ENCODE measurements at places on chromosomes 2 and 18. TPM values are rescaled to one million over a fixed set of nuclear protein-coding genes. Genes with fewer than 3 reads are reported as not detected.

DNA sequence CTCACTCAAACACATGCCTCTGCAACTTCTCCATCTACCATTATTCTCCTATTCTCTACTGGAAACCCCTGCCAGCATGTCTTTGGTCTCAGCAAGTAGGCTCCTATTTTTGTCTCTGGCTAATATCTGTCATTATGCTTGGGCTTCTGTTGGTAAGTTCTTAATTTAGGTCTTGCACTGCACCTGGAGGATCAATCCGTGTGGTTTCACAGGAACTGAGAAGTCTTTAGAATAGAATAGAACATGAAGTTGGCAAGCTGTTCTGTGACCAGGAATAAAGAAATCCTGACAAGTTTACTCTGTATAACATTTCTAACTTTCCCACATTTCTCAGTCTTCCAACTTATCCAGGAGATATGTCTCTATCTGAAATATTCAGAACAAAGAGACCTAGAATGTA, 219.5 kb upstream of the GYPC start:
- H3K36me3 ChIP-seq = no peaks in the 10 kb centered on the region
- H3K4me1 ChIP-seq = no peaks in the 10 kb centered on the region
- no peak overlapping the region for H3K27ac ChIP-seq
- H3K4me3 ChIP-seq = no peak overlapping the region
- H3K27me3 ChIP-seq = no peaks in the 10 kb centered on the region
- DNase-seq = no peak

Gene GPR155
- total RNA-seq = 3.4 TPM

DNA sequence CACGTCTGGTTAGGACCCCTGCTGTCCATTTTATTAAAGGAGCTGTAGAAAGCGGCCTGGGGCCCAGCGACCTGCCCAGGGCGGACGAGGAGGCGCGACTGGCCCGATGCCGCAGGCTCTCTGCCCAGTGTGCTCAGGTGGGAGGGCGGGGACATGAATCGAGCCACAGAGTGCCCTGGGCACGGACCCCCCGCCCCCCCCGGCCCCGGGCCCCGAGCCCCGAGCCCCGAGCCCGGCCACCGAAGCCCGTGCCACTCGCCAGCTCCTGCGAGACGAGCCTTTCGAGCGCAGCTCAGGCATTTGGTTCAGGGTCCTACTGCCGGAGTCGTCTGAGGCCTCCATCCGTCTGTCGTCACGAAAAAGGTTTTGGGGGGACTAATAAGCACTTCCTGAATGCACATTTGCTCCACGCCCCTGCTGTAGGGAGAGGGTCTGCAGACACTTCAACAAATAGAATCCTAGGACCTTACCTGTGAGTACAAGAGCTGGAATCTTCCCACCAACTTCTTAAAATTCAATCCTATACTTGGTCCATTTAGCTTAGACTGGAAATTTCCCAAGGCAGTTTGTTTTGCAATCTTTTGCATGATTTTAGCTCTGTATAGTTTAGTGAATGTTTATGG, 602 bp upstream of the ADAM17 start:
- H3K36me3 ChIP-seq = peaks cover 3% of the 10 kb centered on the region
- peaks cover 31% of the 10 kb centered on the region for H3K4me1 ChIP-seq
- no peak for DNase-seq
- H3K4me3 ChIP-seq = peak overlapping the region; percentile 62
- peak overlapping the region; percentile 87 for H3K27ac ChIP-seq

DNA sequence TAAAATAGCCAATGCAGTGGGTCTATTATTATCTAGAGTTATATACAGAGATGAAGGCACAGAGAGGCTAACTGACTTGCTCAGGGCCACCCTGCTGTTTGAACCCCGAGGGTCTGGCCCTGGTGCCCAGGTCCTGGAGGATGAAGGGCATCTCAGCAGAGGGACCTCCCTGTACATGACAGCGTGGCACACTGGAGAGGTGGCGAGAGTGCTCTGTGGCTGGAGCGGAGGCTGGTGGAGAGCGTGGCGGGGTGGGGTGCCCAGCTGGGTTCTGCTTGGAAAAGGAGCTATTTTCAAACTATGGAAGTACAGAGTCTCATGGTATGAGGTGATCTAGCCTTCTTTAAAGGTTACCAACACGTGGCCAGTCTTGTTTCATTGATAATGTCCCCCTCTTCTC, 35.8 kb downstream of the GREB1 start:
- no peaks in the 10 kb centered on the region for H3K27me3 ChIP-seq
- no peak overlapping the region for H3K4me3 ChIP-seq
- peaks cover 20% of the 10 kb centered on the region for H3K4me1 ChIP-seq
- no peaks in the 10 kb centered on the region for H3K36me3 ChIP-seq

Gene PSMA8
- total RNA-seq = not detected

- H3K27ac ChIP-seq = no peak overlapping the region
- DNase-seq = no peak
These were observed 13.4 kb downstream of the DNAJB2 start for GRCh38 chr2:219292616-219293015.

Gene NXPH2
- 8.3 TPM for total RNA-seq

GRCh38 chr2:43461453-43462073, 134.3 kb downstream of the THADA start:
- H3K27me3 ChIP-seq = no peaks in the 10 kb centered on the region
- H3K27ac ChIP-seq = no peak overlapping the region
- H3K4me3 ChIP-seq = no peak overlapping the region

- peaks cover 11% of the 10 kb centered on the region for H3K4me1 ChIP-seq
- H3K36me3 ChIP-seq = no peaks in the 10 kb centered on the region
- no peak overlapping the region for H3K4me3 ChIP-seq
- H3K27ac ChIP-seq = no peak overlapping the region
- H3K27me3 ChIP-seq = no peaks in the 10 kb centered on the region
These were observed 92.9 kb upstream of the ST3GAL5 start for GRCh38 chr2:85981579-85982247.

GRCh38 chr2:167939514-167940345, 307.7 kb downstream of the STK39 start:
- no peak overlapping the region for H3K27ac ChIP-seq
- no peaks in the 10 kb centered on the region for H3K4me1 ChIP-seq
- no peaks in the 10 kb centered on the region for H3K27me3 ChIP-seq
- H3K4me3 ChIP-seq = no peak overlapping the region

Gene GREB1
- total RNA-seq = not detected

Gene COL6A3
- 160 TPM for total RNA-seq

DNA sequence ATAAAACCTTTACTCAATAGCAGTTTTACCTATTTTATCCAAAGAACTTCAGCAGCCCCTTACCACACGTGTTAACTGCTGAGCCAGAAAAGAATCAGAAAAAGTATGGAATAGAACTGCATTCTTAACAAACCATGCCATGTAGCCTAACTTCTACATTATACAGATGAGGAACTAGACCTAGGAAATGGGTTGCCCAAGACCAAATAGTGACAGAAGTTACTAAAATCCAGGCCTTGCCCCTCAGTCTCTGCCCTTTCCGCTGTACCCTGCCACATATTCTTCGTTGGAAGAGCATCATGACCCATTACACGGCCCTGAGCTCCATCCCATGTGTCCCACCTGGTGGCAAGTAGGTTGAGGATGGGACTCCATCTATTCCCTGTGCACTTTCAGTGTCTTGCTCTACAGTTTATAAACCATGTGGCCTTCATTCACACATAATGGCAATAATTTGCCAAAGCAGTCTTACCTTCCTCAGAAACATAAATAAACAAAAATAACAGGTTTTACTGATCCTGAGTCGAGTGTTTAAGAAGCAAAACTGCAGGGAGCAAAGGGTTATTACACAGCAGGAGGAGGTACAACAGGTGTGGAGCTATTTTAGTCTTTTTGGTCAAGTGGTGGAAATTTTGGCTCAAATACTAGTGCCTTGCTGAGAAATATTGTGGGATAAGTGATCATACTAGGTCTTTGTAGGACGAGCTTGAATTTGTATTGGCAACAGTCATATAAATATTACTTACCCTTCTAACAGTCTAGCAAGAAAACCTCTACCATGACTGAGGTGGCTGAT, 46.5 kb downstream of the HNRNPLL start:
- H3K4me3 ChIP-seq = no peak overlapping the region
- H3K27me3 ChIP-seq = no peaks in the 10 kb centered on the region
- no peak overlapping the region for H3K27ac ChIP-seq
- DNase-seq = no peak
- peaks cover 7% of the 10 kb centered on the region for H3K36me3 ChIP-seq

DNA sequence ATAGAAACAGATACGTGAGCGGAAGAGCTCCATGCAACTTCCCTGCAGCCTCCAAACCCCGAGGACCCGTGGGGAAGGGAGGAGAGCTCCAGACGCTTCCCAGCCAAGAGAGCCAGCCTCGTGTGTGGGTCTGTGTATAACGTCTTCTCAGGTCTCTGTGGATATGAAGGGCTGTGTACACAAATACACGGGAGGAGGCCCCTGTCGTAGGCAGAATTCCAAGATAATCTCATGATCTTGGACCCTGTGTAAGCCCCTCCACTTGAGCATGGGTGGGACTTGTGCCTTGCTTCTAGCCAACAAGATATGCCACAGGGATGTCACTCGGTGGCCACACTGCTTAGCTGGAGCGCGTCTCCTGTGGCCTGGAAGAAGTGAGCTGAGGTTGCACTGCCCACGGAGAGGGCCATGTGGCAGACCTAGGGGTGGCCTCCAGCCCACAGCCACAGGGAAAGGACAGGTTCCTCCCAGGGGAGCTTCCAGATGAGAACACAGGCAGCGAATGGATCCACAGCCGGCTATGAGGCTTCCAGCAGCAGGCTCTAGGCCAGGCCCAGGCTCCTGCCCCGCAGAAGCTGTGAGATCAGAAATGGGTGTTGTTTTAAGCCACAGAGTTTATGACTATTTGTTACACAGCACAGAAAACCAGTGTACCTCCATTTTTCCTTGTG, 15.6 kb upstream of the KLF11 start:
- no peak overlapping the region for H3K27ac ChIP-seq
- no peak overlapping the region for H3K4me3 ChIP-seq
- DNase-seq = no peak
- H3K36me3 ChIP-seq = no peaks in the 10 kb centered on the region
- H3K4me1 ChIP-seq = peaks cover 21% of the 10 kb centered on the region
- H3K27me3 ChIP-seq = no peaks in the 10 kb centered on the region

Gene MPV17
- total RNA-seq = 88.0 TPM

- no peaks in the 10 kb centered on the region for H3K27me3 ChIP-seq
- DNase-seq = no peak
- no peak overlapping the region for H3K4me3 ChIP-seq
- no peak overlapping the region for H3K27ac ChIP-seq
These were observed 1204.5 kb upstream of the ZEB2 start for GRCh38 chr2:145724311-145724898.

- no peaks in the 10 kb centered on the region for H3K36me3 ChIP-seq
- H3K27ac ChIP-seq = no peak overlapping the region
- H3K27me3 ChIP-seq = no peaks in the 10 kb centered on the region
- H3K4me3 ChIP-seq = no peak overlapping the region
- DNase-seq = no peak
These were observed 253.9 kb upstream of the SIX2 start for GRCh38 chr2:45263147-45263546.

Gene ANTXR1
- total RNA-seq = 30.8 TPM

All from SJSA1 (cell line).